ENCODE measurements at places on chromosomes 6 and 20.

DNA sequence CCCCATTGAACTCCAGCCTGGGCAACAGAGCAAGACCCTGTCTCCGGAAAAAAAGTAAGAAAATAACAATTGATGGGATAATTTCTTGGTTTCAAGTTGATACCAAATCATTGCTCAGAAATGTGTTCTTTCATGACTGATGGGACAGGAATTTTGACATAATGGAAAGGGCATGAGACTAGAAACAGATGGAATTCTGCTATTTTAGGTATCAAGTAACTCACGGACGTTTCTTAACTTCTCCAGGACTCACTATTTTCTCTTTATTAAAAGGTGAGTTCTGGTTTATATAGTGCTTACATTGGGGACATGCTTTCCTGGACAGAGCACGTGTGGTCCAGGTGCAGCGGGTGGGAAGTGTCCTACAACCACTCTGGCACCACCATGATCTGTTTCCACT lies 6.0 kb upstream of the DSP start:
- DNase-seq: no peak

DNA sequence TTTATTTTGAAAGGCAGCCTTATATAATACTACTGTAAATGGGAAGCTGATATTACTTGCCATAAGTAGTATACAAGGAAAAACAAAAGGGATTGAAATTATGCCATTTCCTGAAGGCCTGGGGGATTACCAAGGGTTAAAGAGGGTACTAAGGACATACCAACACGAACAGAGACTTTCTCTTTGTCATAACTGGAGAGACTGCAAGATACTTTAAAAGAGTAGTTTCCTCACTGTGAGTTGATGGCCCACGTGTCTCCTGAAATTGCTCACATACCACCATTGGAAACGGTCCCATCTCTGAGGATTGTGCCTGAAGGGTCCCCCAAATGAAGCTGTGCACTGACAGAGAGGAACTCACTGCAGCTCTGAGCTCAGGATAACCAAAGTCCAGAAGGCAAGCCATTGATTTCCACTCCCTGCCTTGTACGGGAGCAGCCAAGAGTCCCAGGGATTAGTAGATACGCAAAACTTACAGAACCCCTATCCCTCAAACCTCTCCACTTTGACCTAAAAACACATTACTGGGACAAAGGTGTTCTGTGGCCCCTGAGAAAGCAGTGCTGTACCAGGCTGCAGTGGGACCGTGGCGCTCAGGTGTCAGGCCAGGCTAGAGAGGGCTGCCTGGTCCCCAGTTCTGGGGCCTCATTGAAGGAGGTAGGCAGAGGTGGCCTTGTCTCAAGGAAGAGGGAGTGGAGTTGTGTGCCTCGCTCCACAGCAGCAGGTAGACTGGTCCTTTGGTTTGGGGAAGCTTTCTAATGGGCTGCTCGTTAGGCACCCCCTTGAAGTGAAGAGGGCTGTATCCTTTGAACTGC lies 15.2 kb downstream of the PSMG4 start:
- DNase-seq: no peak

DNA sequence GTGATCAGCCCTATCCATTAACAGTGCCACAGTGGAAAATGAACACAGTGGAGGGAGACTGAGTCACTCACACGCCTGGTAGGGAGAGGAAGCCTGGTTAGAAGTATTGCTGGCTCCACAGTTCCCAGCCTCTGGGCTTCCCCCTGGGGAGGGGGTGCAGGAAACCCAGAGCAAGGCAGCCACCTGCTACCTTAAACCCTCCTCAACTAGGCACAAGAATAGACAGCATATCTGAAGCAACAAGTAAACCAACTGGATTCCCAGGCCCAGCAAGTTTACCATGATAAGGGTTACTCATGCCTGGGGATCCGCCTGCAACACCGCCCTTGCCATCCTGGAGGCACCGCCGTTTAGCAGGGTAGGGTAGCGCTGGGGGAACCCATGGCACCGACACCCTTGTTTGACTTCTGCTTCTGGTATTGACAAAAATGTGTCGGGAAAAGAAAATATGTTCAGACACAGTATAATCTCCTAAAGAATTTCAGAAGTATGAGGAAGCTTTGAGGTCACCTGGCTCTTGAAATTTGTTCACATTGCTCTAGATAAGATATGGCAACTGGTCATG lies 38.3 kb downstream of the SLC22A23 start:
- DNase-seq: no peak

DNA sequence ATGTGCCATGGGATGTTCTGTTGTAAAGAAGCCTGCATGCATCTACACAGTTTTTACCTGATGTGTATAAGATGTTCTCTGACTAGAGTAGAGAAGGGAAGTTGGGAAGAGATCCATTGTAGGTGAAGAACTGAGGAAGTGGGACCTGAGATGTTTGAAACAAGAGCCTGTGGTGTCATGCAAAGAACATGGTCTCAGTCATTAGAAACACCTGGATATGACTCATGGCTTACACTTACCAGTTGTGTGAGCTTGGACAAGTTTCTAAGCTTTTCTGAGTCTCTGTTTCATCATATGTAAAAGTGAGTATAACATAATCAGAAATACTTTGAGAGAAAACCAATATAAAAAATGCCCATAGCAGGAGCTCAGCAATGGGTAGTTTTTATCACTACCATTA lies 51.9 kb upstream of the SEC63 start:
- no peak for DNase-seq

- no peak for DNase-seq
Measured at GRCh38 chr6:6736791-6737654, 148.5 kb downstream of the LY86 start.

DNA sequence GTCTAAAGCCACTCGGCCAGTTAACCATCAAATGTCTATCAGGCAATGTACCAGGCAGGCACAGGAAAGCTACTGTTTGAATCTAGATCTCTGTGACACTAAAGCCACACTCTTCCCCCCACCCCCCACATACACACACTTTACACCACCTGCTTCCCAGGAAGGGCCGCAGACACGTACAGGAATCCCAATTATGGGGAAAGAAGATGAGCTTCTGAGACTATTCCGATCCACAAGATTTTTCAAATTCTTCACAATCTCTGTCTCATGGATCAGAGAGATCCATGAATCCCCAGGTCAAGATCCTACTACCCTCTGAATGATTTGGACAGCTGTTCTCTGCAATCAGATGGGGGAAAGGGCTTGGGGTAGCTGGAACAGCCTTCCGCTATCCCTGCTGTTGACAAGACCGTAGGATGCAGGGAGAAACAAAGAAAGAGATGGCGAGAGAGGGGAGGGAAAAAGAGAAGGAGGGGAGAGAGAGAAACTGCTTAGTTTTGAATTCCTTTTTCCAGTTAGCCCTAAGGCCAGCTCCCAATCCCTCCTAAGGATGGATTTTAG lies 25.4 kb upstream of the RIMS4 start:
- DNase-seq: no peak

GRCh38 chr6:112269114-112269513 lies 14.7 kb upstream of the LAMA4 start:
- DNase-seq: no peak

GRCh38 chr6:167548451-167548850 lies 223.6 kb downstream of the TTLL2 start:
- no peak for DNase-seq

GRCh38 chr20:19802492-19803158 lies 44.6 kb downstream of the RIN2 start:
- DNase-seq: no peak
